ENCODE measurements at places on chromosomes 4 and X. TPM values are rescaled to one million over a fixed set of nuclear protein-coding genes. Genes with fewer than 3 reads are reported as not detected.

STK32B gene
- polyA plus RNA-seq: 0.22 TPM

CASP6 gene
- 7.2 TPM for polyA plus RNA-seq

MSX1 gene
- 0.36 TPM for polyA plus RNA-seq

TRIM75 gene
- not detected for polyA plus RNA-seq

AMTN gene
- polyA plus RNA-seq: 0.09 TPM

GASK1B gene
- polyA plus RNA-seq: 1.6 TPM

RAB41 gene
- polyA plus RNA-seq: not detected

SUPT20HL1 gene
- polyA plus RNA-seq: not detected

POU3F4 gene
- polyA plus RNA-seq: not detected

CENPVL2 gene
- not detected for polyA plus RNA-seq

FRMPD4 gene
- not detected for polyA plus RNA-seq

SHROOM3 gene
- 15.3 TPM for polyA plus RNA-seq

SNCA gene
- 7.4 TPM for polyA plus RNA-seq

AWAT2 gene
- polyA plus RNA-seq: not detected

RHOH gene
- 1.1 TPM for polyA plus RNA-seq

UGT2A1 gene
- polyA plus RNA-seq: 0.01 TPM

SSX2 gene
- not detected for polyA plus RNA-seq

ACSL1 gene
- 46.5 TPM for polyA plus RNA-seq

All from esophagus (tissue), 2 donors.